ENCODE measurements at places on chromosomes 1 and 21. TPM values are rescaled to one million over a fixed set of nuclear protein-coding genes. Genes with fewer than 3 reads are reported as not detected.

The REG4 gene
- total RNA-seq: not detected

The KMO gene
- total RNA-seq: 0.25 TPM

The LY9 gene
- total RNA-seq: not detected

The S100A7 gene
- not detected for total RNA-seq

The EDN2 gene
- total RNA-seq: not detected

The IGSF8 gene
- 43.5 TPM for total RNA-seq

The RXFP4 gene
- not detected for total RNA-seq

All from temporal lobe (tissue), 4 donors.